ENCODE measurements at places on chromosomes 7 and 10.
A peak's percentile ranks its signal among the peaks of the same experiment; 100 is the strongest.

DNA sequence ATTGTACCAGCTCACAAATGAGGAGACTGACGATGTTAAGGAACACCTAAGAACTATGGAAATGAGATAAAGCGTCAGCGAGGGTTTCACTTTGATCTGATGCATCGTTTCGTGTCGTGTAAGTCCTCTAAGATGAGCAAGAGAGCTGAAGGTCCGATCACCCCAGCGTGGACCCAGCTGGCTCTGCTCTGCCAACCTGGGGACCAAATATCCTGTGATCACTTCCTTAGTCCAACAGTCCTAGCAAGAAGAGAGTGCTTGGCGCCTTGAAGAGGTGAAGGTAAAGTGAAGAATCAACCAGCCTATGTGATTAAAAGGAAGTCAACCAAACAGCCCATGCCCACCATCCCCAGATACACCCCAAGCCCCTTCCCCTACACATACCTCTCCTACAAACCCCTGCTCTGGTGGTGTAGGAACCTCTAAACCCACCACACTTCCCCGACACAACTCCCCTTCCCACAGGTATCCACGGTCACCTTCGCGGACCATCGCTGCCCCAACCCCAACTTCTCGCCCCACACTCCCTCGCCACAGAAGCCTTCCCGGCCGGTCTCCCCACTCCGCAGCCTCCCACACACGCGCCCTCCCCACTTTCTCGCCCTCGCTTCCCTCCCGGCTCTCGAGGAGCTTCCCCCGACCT lies 722 bp downstream of the UPF2 start:
- DNase-seq: peak; percentile 29

- DNase-seq: peak; percentile 30
These were observed 166.1 kb upstream of the NRG3 start for GRCh38 chr10:81708929-81709328.

GRCh38 chr7:79293655-79294142 lies 159.8 kb downstream of the MAGI2 start:
- no peak for DNase-seq

- DNase-seq: no peak
These were observed 9.4 kb downstream of the STRIP2 start for GRCh38 chr7:129443612-129444011.

DNA sequence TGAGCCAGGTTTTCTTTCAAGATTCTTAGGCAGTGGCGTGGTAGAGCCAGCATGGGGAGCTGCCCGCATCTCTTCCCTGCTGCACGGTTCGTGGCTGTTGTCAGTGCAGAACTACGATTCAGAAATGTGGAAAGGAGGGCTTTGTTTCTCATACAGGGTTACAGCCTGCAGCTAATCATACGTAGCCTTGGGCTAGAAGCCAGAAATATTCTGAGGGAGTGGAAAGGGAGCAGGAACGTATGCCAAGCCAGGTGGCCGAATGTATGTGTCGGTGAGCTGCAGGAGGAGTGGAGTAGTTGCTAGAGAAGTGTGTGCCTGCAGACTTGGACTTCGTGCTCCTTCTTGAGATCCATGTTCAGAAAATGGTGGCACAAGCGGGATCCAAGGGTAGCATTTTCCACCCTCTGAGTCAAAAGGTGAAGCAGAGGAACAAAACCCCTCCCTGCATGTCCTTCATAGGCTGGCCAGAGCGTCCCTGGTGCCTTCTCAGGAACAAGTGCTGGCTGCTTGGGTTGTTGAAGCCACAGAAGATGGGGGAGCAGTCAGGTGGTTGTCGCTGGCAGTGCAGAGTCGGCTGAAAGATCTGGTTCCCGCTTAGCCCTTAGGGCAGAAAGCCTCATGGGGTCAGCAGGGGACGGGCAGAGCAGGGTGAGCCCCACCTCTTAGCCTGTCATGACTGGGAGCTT lies 40.9 kb downstream of the LANCL2 start:
- DNase-seq: no peak

DNA sequence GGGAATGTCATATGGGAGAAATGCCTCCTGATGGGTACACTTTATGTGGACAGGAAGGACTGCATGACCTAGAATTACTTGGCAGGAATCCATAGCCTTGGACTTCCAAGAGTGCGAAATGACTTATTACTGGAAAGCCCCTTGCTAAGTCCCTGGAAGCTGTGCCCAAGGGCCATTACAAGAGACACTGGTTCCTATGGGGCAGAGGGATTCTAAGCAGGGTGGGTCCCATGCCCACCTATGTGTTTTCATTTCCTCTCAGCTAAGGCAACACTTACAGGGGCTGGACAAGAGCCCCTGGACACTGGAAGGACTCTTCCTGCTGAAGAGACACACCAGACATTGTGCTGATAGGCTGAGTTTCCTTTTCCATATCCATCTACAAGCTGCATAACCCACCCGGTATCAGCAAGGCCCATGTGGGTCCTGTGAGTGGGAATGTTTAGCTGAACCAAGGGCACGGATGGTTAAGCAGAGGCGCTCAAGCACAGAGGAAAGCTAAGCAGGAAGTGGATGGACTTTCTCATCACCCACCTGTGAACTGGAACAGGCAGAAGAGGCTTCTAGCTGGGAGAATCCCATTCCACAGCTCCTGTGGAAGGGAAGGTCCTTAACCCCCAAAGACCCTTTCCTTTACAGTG lies 56.2 kb downstream of the XPNPEP1 start:
- no peak for DNase-seq

GRCh38 chr7:24874791-24875190 lies 105.2 kb downstream of the OSBPL3 start:
- DNase-seq: no peak

- no peak for DNase-seq
These were observed 171.1 kb downstream of the SH2D4B start for GRCh38 chr10:80708808-80709207.

GRCh38 chr10:107169516-107169915 lies 5.0 kb upstream of the SORCS1 start:
- DNase-seq: no peak

DNA sequence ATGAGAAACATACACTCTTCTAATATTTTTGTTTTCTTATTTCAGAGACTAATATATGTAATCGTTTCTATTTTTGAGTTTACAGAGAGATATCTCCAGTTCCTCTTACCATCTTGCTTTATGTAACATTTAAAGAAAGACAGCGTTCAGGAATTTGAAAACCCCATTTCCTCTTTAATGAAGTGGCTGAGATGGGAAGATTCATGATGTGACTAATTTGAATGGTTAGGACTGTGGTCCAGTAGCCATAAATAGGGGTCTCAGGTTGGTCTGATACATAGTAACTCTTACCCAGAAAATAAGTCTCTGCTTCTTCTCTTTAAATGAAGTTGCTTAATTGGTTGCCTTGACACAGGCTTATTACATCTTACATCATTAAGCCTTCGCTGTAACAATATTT lies 6.9 kb downstream of the KMT2E start:
- peak; percentile 87 for DNase-seq

- DNase-seq: no peak
These were observed 13.1 kb downstream of the RPS24 start for GRCh38 chr10:78046711-78047269.

DNA sequence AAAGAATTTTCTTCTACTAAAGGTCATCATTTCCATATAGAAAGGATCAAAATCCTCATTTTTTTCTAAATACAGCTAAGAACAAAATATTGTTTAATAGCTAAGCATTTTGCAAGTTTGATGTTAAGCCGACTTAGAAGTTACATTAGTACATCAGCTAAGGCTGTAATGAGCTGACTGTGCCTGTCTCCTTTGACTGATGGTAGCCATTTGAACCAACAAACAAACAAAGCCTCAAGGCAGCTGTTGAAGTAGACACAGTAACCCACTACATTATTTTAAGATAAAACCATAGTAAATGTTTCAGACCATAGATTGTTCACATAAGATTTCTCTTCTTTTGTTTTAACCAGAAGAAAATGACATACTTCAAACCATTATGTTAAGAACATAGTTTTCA lies 210.9 kb upstream of the VSTM2A start:
- DNase-seq: no peak

- DNase-seq: no peak
These were observed 80.7 kb upstream of the HDAC9 start for GRCh38 chr7:18414885-18415284.

DNA sequence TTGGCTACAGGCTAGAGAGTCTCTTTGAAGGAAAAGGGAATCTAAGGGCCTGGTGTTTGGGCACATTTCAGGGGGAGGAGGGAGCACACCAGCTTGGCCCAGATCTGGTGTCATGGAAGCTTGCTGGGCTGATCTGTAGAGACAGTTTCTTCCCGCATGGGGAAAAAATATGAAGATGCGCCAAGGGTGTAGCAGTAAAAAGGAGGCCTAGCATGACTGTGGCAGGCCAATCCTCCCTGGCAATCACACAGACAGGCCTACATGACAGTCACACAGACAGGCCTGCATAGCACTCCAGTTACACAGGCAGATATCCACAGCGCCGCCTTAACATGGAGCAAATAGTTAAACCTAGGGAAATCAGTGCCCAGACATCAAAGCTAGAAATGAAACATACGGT lies 123.6 kb upstream of the KIF5B start:
- no peak for DNase-seq

DNA sequence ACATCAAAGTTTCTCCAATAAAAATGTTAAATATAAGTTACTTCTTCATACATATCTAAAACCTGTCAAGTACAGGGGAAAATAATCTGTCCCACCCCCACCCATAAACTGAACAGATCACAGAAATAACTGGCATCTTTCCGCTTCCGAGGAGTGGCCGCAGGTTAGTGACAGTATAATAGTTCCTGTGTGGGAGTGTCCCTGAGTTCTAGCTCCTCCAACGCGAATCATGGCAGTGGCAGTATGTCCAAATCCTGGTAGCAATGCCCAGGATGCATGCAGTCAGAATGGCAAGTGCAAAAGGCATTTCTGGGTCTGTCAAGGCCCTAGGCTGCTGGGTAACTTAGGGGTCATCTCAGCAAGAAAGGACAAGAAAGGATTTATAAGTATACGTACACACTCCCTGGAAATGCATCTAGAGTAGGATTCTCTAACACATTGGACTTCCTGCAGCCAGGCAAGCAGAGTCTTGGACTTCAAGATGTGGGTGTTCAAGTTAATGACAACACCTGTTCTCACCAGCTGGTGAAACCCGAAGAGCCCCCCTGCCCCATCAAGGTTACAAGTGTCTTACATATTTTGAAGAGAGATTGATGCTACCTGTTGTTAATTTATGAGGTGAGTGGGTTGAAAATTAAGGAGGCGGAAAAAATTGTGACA lies 94.4 kb upstream of the COL1A2 start:
- DNase-seq: no peak

GRCh38 chr10:71228875-71229675 lies 16.7 kb downstream of the UNC5B start:
- DNase-seq: no peak

DNA sequence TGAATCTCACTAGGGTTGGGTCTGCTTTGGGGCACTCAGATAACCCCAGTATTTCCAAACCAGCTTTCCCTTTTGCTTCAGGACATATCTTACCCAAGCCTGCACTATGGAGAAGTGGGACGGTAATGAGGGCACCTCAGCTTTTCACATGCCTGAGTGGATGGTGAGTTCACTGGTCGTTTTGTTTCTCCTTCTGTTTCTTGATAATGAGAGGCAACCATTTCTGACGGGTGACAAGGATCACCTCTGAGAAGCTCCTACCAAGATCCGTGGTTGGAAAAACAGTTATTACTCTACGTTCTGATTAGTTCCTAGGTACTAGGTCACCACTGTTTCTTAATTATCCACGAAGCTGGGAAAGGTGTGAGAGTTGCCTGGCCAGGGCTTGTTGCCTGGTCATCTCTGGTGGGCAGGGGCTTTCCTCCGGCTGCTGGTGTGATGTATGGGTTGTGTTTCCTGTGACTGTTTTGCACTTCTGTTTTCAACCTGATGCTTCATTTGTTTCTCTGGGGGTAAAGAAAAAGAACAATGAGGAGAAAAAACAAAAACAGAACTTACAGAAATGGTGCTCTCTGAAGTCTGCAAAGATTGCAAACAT lies 65.7 kb upstream of the STRIP2 start:
- DNase-seq: no peak

- DNase-seq: no peak
These were observed 115.6 kb upstream of the RNF32 start for GRCh38 chr7:156524818-156525597.

GRCh38 chr7:12769444-12769843 lies 82.0 kb downstream of the ARL4A start:
- DNase-seq: no peak

DNA sequence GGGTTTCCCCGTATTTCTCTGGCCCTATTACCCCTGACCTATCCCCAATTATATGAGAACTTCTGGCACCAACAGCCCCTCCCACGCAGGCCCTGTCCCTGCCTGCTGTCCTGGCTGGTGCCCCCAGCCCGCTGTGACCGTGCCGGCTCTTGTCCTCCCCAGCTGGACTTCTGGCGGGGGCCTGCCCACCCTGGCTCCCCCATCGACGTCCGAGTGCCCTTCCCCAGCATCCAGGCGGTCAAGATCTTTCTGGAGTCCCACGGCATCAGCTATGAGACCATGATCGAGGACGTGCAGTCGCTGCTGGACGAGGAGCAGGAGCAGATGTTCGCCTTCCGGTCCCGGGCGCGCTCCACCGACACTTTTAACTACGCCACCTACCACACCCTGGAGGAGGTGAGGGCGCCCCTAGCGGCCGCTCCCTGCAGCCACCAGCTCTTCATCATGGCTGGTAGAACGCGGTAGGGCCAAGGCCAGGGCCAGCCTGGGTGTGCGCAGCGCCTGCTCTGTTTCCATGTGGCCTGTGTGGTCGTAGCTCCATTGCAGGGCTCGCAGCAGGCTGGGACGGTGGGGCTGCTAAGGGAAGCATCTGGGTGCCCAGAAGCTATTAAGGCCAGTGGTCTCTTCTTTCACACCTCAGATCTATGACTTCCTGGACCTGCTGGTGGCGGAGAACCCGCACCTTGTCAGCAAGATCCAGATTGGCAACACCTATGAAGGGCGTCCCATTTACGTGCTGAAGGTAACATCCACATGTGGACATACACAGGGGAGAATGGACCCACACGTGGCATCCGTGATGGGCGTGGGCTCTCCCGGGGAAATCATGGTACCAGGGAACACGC lies 1.4 kb downstream of the CPA1 start:
- DNase-seq: no peak

DNA sequence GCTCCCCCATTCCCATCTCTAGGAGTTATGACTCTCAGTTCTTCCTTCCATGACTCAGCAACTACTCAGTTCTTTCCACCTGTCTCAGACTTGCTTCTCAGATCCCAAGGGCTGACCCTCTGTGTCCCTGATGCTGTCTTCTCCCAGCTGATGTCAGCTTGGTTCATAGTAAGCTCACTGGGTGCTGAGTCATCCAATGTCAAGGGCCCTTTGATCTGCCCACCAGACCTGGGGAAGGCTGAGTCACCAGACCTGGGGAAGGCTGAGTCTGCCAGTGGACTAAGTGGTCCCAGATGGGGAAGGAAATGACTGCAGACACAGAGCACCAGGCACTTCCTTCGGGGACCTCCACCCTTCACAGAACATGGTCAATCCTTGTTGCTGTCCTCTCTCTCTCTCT lies 76.1 kb upstream of the ZEB1 start:
- DNase-seq: peak; percentile 55

Data from MV-4-11 (cell line).